ENCODE measurements at places on chromosomes 2 and 18. TPM values are rescaled to one million over a fixed set of nuclear protein-coding genes. Genes with fewer than 3 reads are reported as not detected.

The RRM2 gene
- total RNA-seq, result 414 TPM

The UGT1A5 gene
- not detected for total RNA-seq

The AOX1 gene
- total RNA-seq, result 2.4 TPM

The GPR75 gene
- 4.8 TPM for total RNA-seq

The DSG2 gene
- total RNA-seq, result not detected

The GALR1 gene
- not detected for total RNA-seq

The GKN2 gene
- not detected for total RNA-seq

The EML6 gene
- 1.7 TPM for total RNA-seq

The HS1BP3 gene
- total RNA-seq, result 13.2 TPM

The TRIB2 gene
- total RNA-seq, result 92.3 TPM

The FBLN7 gene
- total RNA-seq, result 4.1 TPM

The ANKRD29 gene
- 2.6 TPM for total RNA-seq

The RBM43 gene
- 4.9 TPM for total RNA-seq

The PLGLB1 gene
- 3.3 TPM for total RNA-seq

The TSPYL6 gene
- total RNA-seq, result not detected

The CFAP65 gene
- total RNA-seq, result 0.83 TPM

The CCBE1 gene
- total RNA-seq, result not detected

The SMYD1 gene
- not detected for total RNA-seq

The LAMA3 gene
- total RNA-seq, result 2.6 TPM

The CFC1 gene
- total RNA-seq, result not detected

The FZD7 gene
- total RNA-seq, result 15.1 TPM

The TDRD15 gene
- total RNA-seq, result not detected

The AQP12A gene
- total RNA-seq, result not detected

The ANKRD23 gene
- 6.2 TPM for total RNA-seq

The DOK6 gene
- 17.0 TPM for total RNA-seq

The ASPRV1 gene
- 0.73 TPM for total RNA-seq

The FOXI3 gene
- 0.11 TPM for total RNA-seq

The KLHL30 gene
- not detected for total RNA-seq

The PLCD4 gene
- total RNA-seq, result 0.24 TPM

The NEURL3 gene
- total RNA-seq, result not detected

The SPC25 gene
- 64.3 TPM for total RNA-seq

The SKOR2 gene
- not detected for total RNA-seq

The ADCYAP1 gene
- total RNA-seq, result not detected

The IL1RL1 gene
- total RNA-seq, result not detected

Measured in A673 (cell line).